ENCODE measurements at places on chromosomes 7 and 10.

DNA sequence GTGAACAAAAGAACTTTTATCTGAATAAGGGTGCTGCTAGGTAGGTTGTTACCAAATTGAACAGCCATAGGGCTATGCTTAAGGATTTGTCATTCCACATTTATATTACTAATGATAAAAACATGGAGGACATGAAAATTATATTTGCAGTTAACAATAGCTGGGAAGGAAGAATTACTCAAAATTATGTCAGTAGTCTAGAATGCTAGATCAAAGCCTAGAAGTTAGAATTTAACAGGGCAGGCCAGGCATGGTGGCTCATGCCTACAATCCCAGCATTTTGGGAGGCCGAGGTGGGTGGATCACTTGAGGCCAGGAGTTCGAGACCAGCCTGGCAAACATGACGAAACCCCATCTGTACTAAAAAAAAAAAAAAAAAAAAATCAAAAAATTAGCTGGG lies 9.4 kb downstream of the STK17A start:
- no peak for DNase-seq

- no peak for DNase-seq
Observed at GRCh38 chr7:27176524-27176845, 2.4 kb upstream of the HOXA10 start.

GRCh38 chr7:127658970-127659630 lies 7.1 kb downstream of the SND1 start:
- no peak for DNase-seq

DNA sequence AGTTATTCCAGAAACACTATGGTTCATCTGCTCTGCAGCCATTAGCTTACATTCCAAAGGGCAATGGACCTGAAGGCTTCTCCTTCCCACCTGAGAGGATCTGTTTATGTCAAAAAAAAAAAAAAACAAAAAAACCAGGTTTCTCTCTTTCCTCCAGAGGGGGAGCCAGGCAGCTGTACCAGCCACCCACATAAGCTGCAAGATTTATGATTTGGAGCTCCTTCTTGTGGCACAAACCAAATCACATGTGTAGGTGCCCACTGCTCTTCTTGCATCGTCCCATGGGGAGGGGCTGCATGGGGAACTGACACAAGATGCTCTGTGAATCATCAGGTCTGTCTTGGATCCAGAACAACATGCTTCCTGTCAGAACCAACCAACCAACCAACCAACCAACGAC lies 231.6 kb upstream of the IGFBP3 start:
- DNase-seq: no peak

DNA sequence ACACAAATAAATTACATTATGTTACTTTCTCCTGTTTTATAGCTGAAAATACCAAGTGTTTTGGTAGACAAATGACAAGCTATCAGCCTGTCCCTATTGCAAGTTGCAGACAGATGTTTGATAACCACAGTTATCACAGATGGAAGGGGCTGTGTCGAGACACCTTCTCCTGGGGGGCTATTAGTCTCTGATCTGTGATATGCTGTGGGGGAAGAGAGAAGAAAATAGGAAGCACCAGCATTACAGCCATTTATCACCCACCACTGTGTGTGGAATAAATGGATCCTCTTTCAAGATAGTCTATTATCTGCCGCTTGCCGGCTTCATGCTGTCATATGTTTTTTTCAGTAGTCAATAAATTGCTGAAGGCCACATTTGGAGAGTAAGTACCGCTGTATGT lies 597.2 kb upstream of the ADARB2 start:
- no peak for DNase-seq

DNA sequence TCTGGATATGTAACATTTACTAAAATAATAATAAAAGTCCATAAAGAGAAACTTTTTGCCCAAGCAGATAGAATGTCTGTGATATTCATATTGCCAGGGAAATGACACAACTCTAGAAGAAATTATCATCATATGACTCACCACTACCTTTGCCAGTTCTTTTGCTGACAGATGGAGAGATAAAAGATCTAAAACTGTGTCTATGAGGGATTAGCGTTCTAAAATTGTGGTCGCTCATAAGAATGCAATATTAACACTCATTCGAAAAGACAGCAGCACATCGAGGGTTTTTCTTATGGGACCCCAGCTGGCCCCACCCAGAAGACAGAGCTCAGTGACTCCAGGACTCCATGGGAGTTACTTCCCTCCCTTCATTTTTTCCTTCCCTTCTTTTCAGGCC lies 16.6 kb upstream of the LANCL2 start:
- no peak for DNase-seq

DNA sequence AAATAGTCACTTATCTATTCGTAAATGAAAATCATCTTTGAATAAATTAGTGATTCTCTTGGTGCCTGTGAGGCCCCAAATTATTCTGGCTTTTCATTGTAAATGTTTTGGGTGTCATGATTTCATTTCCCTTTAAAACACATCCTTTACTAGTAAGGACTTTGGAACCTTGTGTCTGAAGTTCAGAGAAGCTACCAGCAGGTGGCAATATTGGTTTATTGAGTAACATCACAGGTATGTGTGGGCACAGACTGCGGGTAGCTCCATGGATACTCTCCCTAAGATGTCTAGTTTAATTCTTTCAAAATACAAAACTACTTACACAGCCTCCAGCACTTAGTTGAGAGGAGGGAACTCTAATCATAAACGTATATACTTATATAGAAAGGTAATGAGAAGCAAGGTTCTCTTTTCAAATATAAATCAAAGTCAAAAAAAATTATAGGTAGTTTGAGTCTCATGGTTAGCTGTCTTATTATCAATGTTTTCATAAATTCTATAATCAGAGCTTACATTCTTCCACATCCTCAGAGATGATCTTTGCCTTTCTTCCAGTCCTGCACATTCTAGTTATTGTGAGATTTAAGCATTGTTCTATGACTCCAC lies 449.6 kb downstream of the GRM8 start:
- peak; percentile 2 for DNase-seq

DNA sequence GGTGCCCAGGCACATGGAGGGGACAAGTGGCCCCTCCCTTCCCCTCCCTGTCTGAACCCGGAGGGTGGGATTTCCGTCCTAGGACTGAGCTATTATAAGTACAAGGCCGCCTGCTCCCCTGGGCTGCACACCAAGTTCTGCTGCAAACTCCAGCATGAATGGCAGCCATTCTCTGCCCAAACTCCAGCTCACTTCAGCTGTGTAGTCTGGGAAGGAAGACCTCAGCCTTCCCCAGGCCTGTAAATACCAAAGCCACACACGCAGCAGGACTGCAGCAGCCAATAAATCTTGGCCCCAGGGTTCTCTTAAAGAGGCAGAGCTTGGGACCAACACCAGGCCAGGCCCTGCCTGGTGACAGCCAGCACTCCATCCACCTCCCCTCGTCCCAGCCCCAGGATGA lies 291.3 kb upstream of the ZMIZ1 start:
- DNase-seq: no peak

DNA sequence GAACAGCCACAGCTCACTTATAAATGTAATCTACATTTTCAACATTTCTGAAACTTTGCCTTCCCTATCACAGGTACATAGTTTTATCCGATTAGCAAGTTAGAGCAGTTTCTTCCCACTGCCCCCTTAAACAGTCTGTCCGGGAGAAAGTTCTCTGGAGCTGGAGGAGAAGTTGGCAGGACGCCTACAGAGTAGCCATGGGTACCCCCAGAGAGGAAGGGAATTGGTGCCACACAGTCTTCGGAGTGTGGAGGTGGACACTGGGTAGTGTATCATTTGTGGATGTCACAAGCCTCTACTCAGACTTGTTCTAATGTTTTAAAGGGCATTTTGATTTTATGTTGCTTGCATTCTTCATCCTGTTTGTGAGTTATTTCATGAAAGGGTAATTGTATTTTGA lies 39.0 kb downstream of the TAF3 start:
- DNase-seq: no peak

- DNase-seq: peak; percentile 71
Observed at GRCh38 chr10:91756286-91756685, 41.9 kb upstream of the TNKS2 start.

Measured in AG04450 (cell line).